Pancreas (tissue), 10 donors: ENCODE measurements at places on chromosomes 7 and 10. TPM values are rescaled to one million over a fixed set of nuclear protein-coding genes. Genes with fewer than 3 reads are reported as not detected.

GRCh38 chr7:18896343-18896975 lies 221.0 kb downstream of the TWIST1 start:
- DNase-seq = no peak

- DNase-seq = no peak
Measured at GRCh38 chr10:1712314-1712713, 25.0 kb downstream of the ADARB2 start.

- DNase-seq = no peak
Measured at GRCh38 chr10:77007834-77008233, 629.8 kb downstream of the KCNMA1 start.

CFAP46 gene
- 1.6 TPM for polyA plus RNA-seq
